ENCODE measurements at places on chromosomes 1 and 21.

GRCh38 chr1:172380441-172381244 is 39.8 kb upstream of the C1orf105 start:
- no peak for DNase-seq

DNA sequence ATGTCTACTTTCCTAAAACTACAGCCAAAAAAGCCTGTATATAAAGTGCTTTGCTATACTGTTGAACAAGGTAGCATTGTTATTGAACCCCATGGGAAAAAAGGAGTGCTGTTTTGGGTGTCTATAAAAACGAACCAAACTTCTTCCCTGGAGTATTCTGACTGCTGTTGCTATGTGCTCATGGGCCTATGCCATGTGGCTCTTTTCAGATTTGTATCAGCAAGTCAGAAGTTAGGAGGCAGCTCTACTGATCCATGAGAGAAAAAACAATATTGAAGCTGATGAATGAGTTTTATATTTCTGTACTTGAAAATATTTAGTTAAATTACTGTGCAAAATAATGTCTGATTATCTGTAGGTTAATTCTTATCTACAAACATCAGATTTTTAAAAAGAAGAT is 66.5 kb downstream of the ADGRL2 start:
- no peak for DNase-seq

DNA sequence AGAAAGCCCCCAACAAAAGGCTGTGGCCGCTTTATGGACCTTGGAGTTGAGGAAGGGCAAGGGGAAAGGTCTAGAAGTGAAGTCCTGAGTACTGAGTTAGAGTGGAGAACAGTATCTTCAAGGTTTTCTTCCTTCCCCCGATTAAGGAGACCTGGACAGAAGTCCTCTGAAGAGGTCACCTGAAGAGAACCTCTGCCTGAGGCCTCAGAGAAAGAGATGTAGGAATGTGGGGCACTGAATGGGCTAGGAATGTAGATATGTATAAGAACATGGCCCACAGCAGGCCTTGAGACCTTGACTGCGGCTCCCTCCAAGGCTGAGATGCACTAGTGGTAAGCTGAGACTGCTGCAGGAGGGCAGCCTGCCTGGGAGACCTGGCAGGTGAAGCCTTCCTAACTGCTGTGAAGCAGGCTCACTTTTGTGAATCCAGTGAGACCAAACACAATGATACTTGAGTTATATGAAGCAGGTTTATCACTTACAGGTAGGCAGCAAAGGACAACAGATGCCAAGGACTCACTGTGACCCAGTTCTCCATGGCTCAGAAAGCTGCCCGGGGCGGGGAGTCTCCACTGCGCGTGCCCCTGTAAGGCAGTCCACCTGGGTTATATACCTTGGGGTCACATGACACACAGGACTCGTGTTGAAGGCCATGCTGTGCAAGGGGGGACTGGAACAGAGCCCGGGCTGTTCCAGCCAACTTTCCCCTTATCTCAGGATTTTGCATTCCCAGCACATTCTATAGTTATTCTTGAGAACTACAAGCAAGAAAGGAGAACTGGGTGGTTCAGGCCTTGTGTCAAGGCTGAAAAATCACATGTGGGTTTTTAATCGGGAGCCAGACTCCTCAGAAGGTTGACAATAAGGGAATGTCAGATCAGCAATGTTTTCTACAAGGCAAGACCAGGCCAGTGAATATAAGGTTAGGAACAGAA is 78.8 kb upstream of the PPM1J start:
- DNase-seq = no peak

DNA sequence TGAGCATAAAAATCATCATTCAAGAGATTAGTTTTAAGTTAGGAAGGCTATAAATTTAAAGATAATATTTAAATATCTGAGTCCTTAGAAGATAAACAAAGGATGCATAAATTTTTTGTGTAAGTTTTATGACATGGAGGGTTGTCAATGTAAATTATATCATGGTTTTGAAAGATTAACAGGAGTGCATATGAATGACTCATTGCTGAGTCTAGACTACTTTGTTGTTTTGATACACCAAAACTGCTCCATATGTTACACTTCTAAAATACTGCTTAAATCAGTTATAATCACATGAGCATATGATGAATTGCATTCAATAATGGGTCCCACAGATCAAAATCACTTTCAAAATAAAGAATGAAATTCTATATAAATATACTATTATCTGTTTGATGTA is 312.5 kb downstream of the KCNT2 start:
- no peak for DNase-seq

GRCh38 chr1:84969489-84970250 is 27.2 kb downstream of the MCOLN2 start:
- DNase-seq = no peak

GRCh38 chr21:25491267-25491666 is 116.0 kb downstream of the MRPL39 start:
- DNase-seq = no peak

- DNase-seq = no peak
Measured at GRCh38 chr1:168230709-168231108, 4.9 kb downstream of the SFT2D2 start.

DNA sequence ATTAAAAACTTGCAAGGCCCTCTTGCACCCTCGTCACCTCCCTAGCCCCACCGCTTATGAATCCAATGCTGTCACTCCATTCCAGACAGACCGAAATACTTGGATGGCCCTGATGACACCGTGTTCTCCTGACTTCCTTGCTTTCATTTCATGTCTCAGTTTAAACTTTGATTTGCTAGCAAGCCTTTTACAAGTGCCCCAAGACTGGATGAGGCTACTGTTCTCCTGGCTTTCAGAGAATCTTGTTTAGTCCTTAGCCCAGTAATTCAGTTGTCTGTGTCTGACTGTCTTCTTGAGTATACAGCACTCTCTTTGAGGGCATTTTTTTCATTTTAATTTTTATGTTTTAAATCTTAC is 824 bp upstream of the IFI44L start:
- no peak for DNase-seq

- no peak for DNase-seq
Measured at GRCh38 chr1:14426854-14427253, 171.6 kb upstream of the KAZN start.

DNA sequence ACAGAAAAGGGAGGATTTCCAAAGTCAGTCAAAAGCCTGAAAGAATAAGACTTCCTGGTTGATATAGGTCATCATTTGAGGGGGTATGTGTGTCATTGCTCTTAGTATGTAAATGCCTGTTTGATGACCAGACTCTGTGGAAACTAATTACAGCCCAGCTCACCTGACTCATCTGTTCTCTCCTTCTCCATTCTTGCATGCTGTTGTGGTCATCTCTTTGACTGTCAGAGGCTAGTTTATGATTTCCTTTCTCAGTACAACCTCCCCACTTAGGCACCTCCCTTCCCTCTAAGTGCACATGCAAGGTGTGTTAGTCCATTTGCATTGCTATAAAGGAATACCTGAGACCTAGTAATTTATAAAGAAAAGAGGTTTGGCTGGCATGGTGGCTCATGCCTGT is 2.4 kb upstream of the C1orf116 start:
- DNase-seq = no peak

GRCh38 chr1:197919346-197920066 is 2.3 kb downstream of the LHX9 start:
- DNase-seq = no peak

DNA sequence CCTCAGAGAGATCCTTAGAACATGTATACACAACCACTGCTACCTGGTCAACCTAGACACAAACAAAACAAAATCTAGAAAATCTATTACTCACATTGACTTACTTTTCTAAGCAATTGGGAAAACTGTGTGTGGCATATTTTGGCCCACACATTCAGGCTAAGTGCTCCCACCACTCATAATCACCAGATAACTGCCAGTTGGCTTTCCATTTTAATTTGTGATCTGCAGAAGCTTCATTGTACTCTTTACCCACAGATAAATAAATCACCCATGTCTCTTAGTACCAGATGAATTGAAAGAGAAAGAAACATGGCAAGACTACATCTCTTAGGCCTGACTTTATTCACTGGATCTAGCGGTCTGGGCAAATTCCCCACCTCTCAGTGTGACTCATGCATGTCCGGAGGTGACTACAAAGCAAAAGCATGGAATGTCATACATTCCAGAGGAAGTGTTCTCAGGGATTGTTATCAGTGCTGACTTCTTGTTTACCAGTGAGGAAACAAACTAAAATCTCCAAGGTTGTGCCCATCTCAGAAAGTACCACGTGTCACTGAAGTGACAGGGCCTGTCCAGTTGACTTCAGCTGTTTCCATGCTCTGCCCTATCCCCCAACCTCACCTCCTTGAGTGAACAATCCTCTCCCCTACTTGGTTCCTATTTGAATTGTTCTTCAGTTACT is 52.4 kb upstream of the BCL10 start:
- peak; percentile 85 for DNase-seq

- DNase-seq = peak; percentile 45
Measured at GRCh38 chr1:218945050-218945449, 228.6 kb upstream of the LYPLAL1 start.

GRCh38 chr1:3176028-3176427 is 107.0 kb downstream of the PRDM16 start:
- no peak for DNase-seq

DNA sequence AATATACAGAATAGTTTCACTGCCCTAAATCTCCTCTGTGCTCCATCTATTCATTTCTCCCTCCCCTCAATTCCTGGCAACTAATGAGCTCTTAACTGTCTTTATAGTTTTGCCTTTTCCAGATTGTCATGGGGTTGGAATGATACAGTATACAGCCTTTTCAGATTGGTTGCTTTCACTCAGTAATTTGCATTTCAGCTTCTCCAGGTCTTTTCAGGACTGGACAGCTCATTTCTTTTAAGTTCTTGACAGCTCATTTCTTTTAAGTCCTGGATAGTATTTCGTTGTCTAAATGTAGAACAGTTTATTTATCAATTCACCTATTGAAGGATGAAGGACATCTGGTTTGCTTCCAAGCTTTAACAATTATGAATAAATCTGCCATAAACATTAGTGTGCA is 22.6 kb downstream of the KRTAP21-3 start:
- no peak for DNase-seq

DNA sequence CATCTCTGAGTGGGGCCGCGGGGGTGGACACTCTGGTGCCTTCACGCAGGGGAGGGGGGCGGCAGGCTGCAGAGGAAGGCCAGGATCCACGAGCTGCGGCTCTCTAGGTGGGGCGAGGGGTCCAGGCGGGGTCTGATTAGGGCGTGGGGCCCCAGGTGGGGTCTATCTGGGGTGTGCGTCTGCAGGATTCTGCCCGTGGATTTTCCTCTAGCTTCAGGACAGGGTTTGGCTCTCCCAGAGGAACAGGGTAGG is 6.3 kb downstream of the JMJD4 start:
- no peak for DNase-seq

GRCh38 chr1:42157667-42158066 is 4.5 kb downstream of the GUCA2B start:
- no peak for DNase-seq

GRCh38 chr1:109771712-109772657 is 8.3 kb upstream of the EPS8L3 start:
- DNase-seq = no peak

- peak; percentile 46 for DNase-seq
Measured at GRCh38 chr1:59223989-59224634, 72.8 kb upstream of the FGGY start.

DNA sequence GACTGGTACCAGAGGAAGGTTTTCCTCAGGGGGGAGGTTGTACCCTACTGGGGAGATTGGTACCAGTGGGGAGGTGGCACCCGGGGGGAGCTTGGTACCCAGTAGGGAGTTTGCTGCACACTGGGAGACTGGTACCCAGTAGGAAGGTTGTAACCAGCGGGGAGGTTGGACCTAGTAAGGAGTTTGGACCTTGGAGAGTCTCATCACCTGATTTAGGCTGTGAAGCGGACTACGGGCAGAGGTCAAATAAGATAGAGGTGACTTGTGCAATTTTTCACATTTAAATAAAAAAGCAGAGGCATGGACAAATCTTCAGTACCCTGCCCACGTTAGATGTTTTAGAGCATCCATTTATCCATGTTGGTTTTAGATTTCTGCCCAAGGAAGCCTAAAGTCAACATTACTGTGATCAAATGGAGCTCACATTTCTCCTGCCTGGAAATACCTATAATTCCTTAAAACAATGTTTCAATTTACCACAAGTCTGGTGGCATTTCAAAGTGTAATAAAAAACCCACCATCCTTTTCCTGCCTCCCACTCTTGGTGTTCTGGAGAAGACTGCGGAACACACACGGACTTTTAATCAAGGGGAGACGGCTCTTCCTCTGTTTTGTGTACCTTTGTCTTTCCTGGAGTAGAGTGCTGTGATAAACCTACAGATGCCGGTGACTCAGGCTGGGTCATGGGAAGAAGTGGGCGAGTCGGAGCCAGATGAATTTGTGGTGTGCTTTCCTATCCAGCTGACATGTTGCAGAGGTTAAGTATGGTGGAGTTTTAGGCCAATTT is 36.2 kb upstream of the MRPS6 start:
- DNase-seq = no peak

GRCh38 chr1:9355503-9355902 is 62.8 kb downstream of the SPSB1 start:
- DNase-seq = no peak

DNA sequence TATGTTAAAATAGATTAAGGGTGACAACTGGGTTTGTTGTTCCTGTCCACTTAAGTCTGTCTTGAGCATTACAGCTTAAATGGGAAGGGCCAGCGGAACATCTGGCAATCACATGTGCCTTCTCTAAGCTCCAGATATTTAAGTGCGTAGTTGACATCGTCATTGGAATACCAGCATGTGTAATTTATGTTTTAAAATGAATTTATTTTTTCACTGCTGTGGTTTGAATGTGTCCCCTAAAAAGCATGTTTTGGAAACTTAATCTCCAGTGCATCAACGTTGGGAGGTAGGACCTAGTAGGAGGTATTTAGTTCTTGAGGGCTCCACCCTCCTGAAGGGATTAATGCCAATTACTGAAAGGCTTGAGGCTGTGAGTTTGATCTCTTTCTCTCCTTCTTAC is 13.4 kb downstream of the ZCCHC17 start:
- DNase-seq = peak; percentile 67

- DNase-seq = no peak
Measured at GRCh38 chr1:198072177-198072576, 84.6 kb upstream of the NEK7 start.

GRCh38 chr1:27136998-27137542 is 17.9 kb downstream of the SLC9A1 start:
- no peak for DNase-seq

DNA sequence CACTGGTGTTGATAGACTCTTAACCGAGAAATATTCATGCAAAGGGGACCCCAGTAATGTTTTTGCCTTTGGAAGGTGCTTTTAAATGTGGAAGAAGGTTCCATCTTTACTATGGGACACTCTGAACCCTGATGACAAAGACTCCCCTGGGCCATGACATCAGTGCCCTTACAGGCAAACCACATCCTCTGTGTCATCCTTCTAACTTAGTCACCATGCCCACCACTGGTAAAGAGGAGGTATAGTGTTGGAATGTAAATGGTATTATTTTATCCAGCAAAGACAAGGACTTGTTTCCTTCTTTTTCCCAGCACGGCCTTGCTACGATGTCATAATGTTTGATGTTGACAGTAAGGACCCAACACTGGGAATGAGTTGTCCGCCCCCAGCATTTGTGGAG is 12.6 kb downstream of the METTL13 start:
- DNase-seq = peak; percentile 37

- DNase-seq = no peak
Measured at GRCh38 chr1:42837709-42838108, 8.7 kb upstream of the ZNF691 start.

- no peak for DNase-seq
Measured at GRCh38 chr21:25938658-25939395, 204.1 kb downstream of the GABPA start.

GRCh38 chr1:40583980-40584379 is 52.5 kb downstream of the ZNF684 start:
- DNase-seq = no peak

- peak; percentile 55 for DNase-seq
Measured at GRCh38 chr21:28699596-28700259, 292.9 kb downstream of the LTN1 start.

GRCh38 chr1:223056802-223057201 is 86.2 kb downstream of the TLR5 start:
- DNase-seq = no peak

Measured in fibroblast of gingiva (primary cell).